Muscle of arm (tissue), 14 donors: ENCODE measurements at places on chromosomes 2 and 18. TPM values are rescaled to one million over a fixed set of nuclear protein-coding genes. Genes with fewer than 3 reads are reported as not detected.

DNA sequence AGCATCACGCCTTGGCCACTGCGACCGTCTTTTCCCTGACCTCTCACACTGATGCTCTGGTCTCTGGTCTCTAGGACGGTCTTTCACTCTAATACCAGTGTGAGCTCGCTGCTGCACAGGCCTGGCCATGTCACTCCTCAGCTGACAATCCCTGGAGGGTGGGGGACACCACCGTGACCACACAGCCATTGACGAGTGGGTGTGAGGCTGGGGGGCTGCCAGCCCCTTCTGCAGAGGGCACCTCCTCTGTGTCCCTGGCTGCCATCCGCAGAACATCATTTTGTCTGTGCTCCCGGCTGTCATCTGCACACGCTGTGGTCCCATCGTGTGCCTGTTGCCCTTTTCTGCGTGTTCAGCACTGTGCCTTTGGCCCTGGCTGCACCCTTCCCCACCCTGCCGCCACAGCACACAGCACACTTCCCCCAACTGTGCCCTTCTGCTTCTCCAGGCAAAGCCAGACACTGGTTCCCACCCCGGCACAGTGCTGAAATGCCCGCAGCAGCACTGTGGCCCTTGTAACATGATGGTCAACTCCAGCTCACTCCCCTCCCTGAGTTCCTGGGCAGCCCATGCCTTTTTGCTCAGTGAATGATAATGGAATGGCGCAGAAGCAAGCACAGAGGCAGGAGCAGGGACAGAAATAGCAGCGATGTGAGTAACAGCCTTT lies 30.4 kb upstream of the INHBB start:
- DNase-seq, result no peak

DNA sequence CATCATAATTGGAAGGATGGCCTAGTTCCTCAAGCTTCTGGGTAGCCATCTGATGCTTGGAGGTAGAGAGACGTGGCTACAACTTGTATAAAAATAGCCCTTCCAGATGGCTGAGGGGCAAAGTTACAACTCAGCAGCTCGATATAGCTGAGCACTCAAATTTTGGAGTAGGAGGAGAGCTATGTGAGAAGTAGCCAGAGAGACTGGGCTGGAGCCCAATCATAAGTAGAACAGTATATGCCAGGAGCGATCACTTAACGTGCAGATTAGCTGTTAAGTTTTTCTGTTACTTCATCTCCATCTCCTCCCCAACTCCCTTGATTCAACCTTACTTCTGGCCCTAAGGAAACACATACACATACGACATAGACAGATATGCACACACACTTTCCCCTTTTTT lies 28.8 kb downstream of the CNRIP1 start:
- peak; percentile 31 for DNase-seq

DNA sequence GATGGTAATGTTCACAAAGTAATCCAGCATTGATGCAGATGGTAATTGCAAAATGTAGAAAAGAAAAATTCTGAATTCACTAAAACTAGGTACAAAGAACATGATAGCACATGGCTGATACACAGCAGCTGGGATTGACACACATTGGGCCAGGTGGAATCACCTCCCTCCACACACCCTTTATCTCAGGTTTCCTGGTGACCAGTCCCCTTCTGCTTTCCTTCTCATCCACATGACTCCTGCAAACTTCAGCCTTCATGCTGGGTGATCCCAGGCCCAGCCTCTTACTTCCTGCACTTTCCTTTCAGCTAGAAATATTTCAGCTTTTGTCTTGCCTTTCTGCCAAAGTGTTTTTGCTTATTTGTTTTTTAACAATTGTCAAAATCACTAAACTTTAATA lies 246.9 kb downstream of the LNPK start:
- DNase-seq, result no peak

Gene RSAD2
- polyA plus RNA-seq, result 3.4 TPM

Gene DNAJC10
- 74.7 TPM for polyA plus RNA-seq
